ENCODE measurements at places on chromosomes 2 and 18.

GRCh38 chr18:12458771-12459170, 51.0 kb downstream of the PRELID3A start:
- no peak for DNase-seq

- no peak for DNase-seq
These were observed 94.2 kb upstream of the DLX2 start for GRCh38 chr2:172196768-172197431.

GRCh38 chr2:206802654-206803514, 37.5 kb downstream of the FASTKD2 start:
- DNase-seq = no peak

DNA sequence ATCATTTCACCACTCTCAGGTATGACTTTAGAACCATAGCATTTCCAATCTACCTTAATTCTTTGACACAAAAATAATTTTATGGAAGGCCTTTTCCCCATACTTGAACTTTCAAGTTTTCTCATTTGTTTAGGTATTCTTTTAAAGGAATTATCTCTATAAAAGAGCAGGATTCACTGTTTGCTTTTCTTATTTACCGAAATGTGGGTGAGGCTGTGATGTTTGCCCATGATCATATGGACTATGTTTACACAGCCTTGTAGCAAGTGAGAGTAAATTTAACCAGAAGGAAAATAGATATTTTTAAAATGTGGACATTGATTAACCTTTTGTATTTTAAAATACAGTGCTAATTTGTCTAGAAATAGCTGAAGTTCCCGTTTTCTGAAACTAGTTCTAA, 26.3 kb downstream of the CAB39 start:
- peak; percentile 28 for DNase-seq

GRCh38 chr2:55877087-55877436, 46.5 kb downstream of the EFEMP1 start:
- DNase-seq = no peak

GRCh38 chr2:16330012-16330411, 335.6 kb downstream of the CYRIA start:
- no peak for DNase-seq

DNA sequence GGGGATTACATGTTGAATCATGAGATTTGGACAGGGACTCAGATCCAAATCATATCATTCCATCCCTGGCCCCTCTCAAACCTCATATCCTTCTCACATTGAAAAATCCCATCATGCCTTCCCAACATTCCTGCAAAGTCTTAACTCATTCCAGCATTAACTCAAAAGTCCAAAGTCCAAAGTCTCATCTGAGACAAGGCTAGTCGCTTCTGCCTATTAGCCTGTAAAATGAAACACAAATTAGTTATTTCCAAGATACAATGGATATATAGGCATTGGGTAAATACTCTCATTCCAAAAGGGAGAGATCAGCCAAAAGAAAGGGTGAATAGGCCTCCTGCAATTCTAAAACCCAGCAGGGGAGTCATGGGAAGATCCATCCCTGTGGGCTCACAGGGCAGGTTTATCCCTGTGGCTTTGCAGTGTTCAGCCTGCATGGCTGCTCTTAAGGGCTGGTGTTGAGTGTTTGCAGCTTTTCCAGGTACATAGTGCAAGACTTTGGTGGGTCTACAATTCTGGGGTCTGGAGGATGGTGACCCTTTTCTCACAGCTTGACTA, 21.2 kb upstream of the SLC14A1 start:
- DNase-seq = no peak

- DNase-seq = no peak
These were observed 13.0 kb upstream of the RIOK3 start for GRCh38 chr18:23440131-23440530.

DNA sequence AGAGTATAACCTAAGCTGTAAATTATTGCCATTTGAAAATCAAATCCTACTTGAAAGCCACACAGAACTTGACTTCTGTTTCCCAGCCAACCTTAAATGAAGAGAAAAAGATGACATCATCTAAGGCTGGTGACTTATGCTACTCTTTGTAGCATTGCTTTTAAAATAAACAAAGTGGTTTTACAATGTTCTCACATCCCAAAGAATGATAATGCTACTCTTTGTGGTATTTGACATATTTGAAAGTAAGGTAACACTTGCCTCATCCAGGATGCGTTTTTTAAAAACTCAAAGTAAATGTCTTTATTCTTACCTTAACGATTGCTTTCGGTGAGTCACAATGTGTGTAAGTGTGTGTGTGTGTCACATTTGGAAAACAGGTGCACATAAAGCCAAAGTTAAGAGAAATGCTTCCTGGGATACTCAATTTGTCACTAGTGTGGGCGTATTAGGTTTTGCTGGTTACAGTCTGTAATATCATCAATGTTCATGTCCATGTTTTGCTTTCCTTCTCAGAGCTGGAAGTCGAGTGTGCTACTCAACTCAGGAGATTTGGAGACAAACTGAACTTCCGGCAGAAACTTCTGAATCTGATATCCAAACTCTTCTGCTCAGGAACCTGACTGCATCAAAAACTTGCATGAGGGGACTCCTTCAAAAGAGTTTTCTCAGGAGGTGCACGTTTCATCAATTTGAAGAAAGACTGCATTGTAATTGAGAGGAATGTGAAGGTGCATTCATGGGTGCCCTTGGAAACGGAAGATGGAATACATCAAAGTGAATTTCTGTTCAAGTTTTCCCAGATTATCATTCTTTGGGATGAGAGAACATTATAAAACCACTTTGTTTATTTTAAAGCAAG, 2.6 kb downstream of the PMAIP1 start:
- DNase-seq = no peak

GRCh38 chr2:239441261-239442078, 40.6 kb upstream of the HDAC4 start:
- no peak for DNase-seq

- DNase-seq = no peak
These were observed 22.3 kb upstream of the ST3GAL5 start for GRCh38 chr2:85911097-85911496.

DNA sequence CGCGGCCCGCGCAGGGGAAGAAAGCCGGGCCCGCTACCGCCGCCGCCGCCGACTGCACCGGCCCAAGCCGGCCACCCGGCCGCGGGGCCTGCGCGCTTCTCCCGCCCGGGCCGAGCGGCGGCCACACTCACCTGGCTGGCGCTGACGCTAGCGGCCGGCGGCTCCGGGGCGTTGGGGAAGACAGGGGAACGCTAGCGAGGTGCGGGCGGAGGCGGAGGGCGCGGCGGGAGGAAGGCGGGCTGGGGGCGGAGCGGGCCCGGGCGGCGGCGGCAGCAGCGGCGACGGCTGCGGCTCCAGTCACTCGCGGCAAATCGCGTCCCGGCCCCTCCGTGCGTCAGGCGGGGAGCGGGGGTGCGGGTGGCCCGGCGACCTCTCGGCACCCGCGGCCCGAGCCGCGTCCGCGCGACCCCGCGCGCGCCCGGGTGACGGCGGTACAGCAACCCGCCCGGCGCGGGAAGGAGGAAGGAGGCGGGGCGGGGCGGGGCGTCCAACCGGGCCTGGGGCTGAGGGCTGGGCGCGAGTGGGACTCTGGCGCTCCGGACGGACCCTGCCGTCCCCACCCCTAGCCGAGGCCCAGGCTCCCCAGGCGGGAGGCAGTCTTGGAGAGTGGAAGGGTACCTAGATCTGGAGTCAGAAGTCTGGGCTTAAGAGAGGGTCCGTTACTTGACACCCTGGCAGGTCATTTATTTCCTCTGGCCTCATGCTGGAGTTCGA, at the start of gene SESTD1:
TSS of gene SESTD1 (minus strand) at position 465 of the 714 bp plus-strand sequence. CDS start 72,991 bp downstream, outside the sequence.
- DNase-seq = peak; percentile 43
